ENCODE measurements at places on chromosomes 6 and 20. TPM values are rescaled to one million over a fixed set of nuclear protein-coding genes. Genes with fewer than 3 reads are reported as not detected.

DNA sequence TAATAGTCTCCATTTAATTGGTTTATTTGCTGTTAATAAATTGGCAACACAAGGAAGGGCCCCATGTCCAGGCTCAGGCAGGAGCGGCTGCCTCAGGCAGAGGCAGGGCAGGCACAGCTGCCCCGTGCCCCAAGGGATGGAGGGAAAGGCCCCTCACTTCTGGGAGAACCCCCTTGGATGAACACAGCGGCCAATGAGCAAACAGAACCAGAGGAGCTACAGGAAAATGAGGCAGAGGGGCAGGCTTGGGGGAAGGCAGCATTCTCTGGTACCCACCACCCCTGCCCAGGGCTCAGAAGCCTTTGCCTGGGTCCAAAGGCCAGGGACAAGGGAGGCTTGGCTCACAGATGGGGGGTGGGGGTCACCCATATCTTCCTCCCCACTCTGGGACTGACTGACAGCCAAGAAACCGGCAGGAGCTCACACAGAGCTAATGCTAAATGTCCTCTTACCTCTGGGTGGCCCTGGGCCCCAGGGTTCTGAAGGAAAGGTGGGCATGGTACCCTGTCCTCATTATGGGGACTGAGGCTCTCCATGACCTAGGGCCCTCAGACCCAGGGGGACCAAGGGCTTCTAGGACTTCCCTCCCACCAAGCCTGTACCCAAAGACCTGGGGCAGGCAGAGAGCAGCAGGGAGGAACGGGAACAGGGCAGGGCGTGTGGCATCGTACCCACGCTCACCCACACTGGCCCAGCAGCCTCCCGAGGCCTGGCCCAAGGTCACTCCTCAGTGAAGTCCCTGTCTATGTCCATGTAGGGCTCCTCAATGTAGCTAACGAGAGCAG is 47.0 kb downstream of the MYH7B start:
- no peak overlapping the region for H3K27ac ChIP-seq
- no peak for DNase-seq
- H3K4me1 ChIP-seq: peaks cover 3% of the 10 kb centered on the region
- peaks cover 14% of the 10 kb centered on the region for H3K36me3 ChIP-seq
- H3K27me3 ChIP-seq: no peaks in the 10 kb centered on the region

Gene KCNQ2
- 0.19 TPM for total RNA-seq

- no peak for DNase-seq
- H3K4me1 ChIP-seq: no peaks in the 10 kb centered on the region
- no peak overlapping the region for H3K4me3 ChIP-seq
Observed at GRCh38 chr6:51302431-51302830, 483.8 kb downstream of the TFAP2B start.

DNA sequence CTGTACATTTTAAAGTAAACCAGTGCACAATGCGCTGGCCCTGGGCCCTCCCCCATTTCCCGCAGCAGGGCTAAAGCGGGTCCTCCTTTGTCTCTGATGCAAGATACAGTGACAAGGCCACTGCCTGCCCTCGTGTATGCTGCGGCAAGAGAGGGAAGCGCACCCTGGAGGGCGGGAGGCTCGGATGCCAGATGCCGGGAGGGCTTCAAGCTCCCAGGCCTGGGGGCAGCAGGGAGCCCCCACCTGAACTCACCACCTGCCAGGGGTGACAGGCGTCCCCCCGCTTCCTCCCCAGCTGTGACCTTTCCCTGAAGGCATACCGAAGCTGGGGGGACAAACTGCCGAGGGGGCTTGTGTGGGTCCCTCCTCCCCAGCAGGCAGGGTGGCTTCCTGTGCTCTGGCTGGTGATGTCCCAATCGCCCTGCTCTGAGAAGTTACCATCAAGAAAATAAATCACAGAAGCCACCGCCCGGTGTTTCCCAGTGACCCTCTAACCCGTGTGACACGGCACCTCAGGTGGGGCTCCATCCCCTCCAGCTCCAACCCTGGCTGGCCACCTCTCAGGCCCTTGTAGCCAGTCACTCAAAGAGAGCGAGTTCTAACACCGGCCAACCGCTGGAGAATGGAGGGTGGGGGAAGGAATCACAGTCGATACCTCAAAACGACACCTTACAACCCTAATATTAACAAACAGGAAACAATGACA is 203.3 kb downstream of the PREX1 start:
- H3K4me1 ChIP-seq: peaks cover 14% of the 10 kb centered on the region
- no peak overlapping the region for H3K4me3 ChIP-seq
- H3K27ac ChIP-seq: no peak overlapping the region
- H3K27me3 ChIP-seq: no peaks in the 10 kb centered on the region
- no peak for DNase-seq
- H3K36me3 ChIP-seq: peaks cover 4% of the 10 kb centered on the region

GRCh38 chr20:48719598-48720255 is 108.1 kb downstream of the PREX1 start:
- peak overlapping the region; percentile 91 for H3K27ac ChIP-seq
- H3K27me3 ChIP-seq: no peaks in the 10 kb centered on the region
- peak overlapping the region; percentile 70 for H3K4me3 ChIP-seq
- peaks cover 50% of the 10 kb centered on the region for H3K36me3 ChIP-seq
- DNase-seq: no peak

Gene LST1
- 105 TPM for total RNA-seq

Gene STMND1
- total RNA-seq: not detected

- no peak for DNase-seq
- peaks cover 6% of the 10 kb centered on the region for H3K27me3 ChIP-seq
- H3K4me1 ChIP-seq: no peaks in the 10 kb centered on the region
- no peaks in the 10 kb centered on the region for H3K36me3 ChIP-seq
- H3K4me3 ChIP-seq: no peak overlapping the region
Observed at GRCh38 chr6:149015535-149016525, 269.0 kb downstream of the UST start.

GRCh38 chr6:122631571-122632249 is 21.5 kb downstream of the PKIB start:
- no peaks in the 10 kb centered on the region for H3K36me3 ChIP-seq
- peaks cover 2% of the 10 kb centered on the region for H3K27me3 ChIP-seq
- DNase-seq: no peak
- no peaks in the 10 kb centered on the region for H3K4me1 ChIP-seq
- H3K27ac ChIP-seq: no peak overlapping the region

GRCh38 chr6:107511511-107511993 is 21.6 kb downstream of the SOBP start:
- peaks cover 6% of the 10 kb centered on the region for H3K4me1 ChIP-seq
- DNase-seq: no peak
- no peak overlapping the region for H3K4me3 ChIP-seq
- H3K36me3 ChIP-seq: peaks cover 7% of the 10 kb centered on the region
- no peak overlapping the region for H3K27ac ChIP-seq
- H3K27me3 ChIP-seq: peaks cover 4% of the 10 kb centered on the region

DNA sequence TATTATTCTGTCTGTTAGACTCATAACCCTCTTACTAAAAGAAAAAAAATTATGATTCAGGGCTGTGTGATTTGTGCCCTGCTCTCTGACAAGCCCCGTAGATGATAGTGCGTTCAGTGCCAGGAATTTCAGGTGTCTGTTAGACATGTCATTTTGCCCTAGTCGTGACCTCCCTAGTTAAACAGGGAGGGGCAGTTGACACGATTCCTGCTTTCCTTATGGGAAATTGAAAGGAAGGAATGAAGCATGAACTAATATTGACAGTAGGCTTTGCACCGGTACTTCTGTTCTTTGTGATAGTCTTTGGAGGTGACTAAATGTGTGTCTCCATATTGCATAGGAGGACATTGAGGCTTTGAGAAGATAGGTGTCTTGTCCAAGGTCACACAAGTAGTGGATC is 26.3 kb downstream of the RPRD1B start:
- no peak overlapping the region for H3K4me3 ChIP-seq
- peaks cover 11% of the 10 kb centered on the region for H3K4me1 ChIP-seq
- H3K27ac ChIP-seq: no peak overlapping the region
- H3K36me3 ChIP-seq: peaks cover 12% of the 10 kb centered on the region
- DNase-seq: no peak
- no peaks in the 10 kb centered on the region for H3K27me3 ChIP-seq

- H3K4me3 ChIP-seq: no peak overlapping the region
- H3K27me3 ChIP-seq: peaks cover 4% of the 10 kb centered on the region
- no peak overlapping the region for H3K27ac ChIP-seq
- H3K4me1 ChIP-seq: peaks cover 7% of the 10 kb centered on the region
- no peaks in the 10 kb centered on the region for H3K36me3 ChIP-seq
Observed at GRCh38 chr20:44761423-44761822, 15.8 kb downstream of the KCNK15 start.

DNA sequence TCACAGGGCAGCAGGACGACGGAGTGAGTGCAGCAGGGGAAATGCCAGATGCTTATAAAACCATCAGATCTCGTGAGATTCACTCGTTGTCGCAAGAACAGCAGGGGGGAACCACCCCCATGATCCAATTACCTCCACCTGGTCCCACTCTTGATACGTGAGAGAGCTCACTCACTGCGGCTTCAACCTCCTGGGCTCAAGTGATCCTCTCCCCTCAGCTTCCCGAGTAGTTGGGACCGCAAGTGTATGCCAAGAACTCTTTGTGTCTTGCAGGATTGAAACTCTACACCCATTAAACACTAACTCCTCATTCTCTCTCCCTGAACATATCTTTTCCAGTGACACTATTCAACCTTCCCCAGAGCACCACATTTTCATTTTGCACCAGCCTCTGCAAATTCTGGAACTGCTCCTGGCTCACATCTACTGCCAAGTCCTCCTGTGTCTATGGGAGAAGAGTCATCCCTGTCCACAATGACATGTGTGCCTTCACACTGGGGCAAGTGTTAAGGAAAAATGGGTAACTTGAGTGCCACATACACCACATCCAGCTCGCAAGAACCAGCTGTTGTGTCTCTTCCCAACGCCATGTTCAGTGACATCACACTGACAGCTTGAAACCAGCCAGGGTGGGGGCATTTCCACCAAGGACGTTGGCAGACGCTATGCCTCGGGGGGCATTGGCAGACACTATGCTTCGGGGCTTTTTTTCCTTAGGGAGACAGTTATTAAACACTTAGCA is 14.7 kb upstream of the TAF4 start:
- no peak overlapping the region for H3K27ac ChIP-seq
- H3K4me3 ChIP-seq: no peak overlapping the region
- peaks cover 3% of the 10 kb centered on the region for H3K36me3 ChIP-seq
- peaks cover 5% of the 10 kb centered on the region for H3K27me3 ChIP-seq
- no peak for DNase-seq
- H3K4me1 ChIP-seq: no peaks in the 10 kb centered on the region

- H3K27ac ChIP-seq: peak overlapping the region; percentile 82
- H3K4me1 ChIP-seq: peaks cover 26% of the 10 kb centered on the region
- peak overlapping the region; percentile 70 for H3K4me3 ChIP-seq
- H3K27me3 ChIP-seq: peaks cover 24% of the 10 kb centered on the region
- H3K36me3 ChIP-seq: no peaks in the 10 kb centered on the region
Observed at GRCh38 chr6:63352069-63352543, 32.3 kb upstream of the LGSN start.

DNA sequence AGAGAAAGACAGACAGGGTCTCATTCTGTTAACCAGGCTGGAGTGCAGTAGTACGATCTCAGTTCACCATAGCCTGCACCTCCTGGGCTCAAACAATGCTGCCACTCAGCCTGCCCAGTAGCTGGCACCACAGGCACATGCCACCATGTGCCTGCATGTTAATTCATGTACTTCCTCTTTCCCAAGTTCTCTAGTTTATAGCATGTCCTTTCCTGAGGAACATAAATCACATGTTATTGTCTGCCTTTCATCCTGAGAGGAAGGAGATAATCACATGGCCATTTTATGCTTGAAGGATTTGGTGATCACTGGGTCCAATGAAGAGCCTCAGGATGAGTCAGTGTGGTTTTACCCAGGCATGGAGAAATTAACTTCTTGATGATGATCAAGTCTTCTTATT is 47.9 kb downstream of the COL11A2 start:
- H3K27me3 ChIP-seq: peaks cover 43% of the 10 kb centered on the region
- peaks cover 4% of the 10 kb centered on the region for H3K4me1 ChIP-seq
- no peak overlapping the region for H3K4me3 ChIP-seq
- DNase-seq: no peak
- no peak overlapping the region for H3K27ac ChIP-seq

Gene OR11A1
- not detected for total RNA-seq

GRCh38 chr6:98812220-98812619 is 22.2 kb upstream of the POU3F2 start:
- H3K36me3 ChIP-seq: no peaks in the 10 kb centered on the region
- no peaks in the 10 kb centered on the region for H3K4me1 ChIP-seq
- no peak overlapping the region for H3K4me3 ChIP-seq
- H3K27me3 ChIP-seq: peaks cover 5% of the 10 kb centered on the region

DNA sequence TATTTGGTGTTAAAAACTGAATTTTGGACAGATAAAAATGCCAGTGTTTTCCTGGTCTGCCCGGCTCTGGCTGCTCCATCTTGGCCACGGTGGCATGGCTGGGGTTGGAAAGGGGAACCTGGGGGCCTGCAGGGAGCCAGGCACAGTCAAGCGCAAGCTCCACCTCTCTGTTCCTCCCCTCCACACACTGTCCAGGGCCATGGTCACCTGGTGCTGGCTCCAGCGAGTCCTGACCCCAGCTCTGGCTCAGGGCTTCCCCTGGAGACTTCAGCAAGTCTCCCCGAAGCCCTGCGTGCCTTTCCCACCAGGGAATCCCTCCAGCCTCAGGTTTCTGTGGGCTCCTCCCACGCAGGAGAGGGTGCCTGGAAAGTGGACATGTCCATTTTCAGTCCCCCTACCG is 298.5 kb downstream of the QKI start:
- H3K27ac ChIP-seq: no peak overlapping the region
- no peak overlapping the region for H3K4me3 ChIP-seq
- H3K36me3 ChIP-seq: no peaks in the 10 kb centered on the region
- peaks cover 6% of the 10 kb centered on the region for H3K4me1 ChIP-seq
- DNase-seq: no peak
- H3K27me3 ChIP-seq: peaks cover 9% of the 10 kb centered on the region

Gene BLCAP
- total RNA-seq: 54.6 TPM

- H3K36me3 ChIP-seq: peaks cover 2% of the 10 kb centered on the region
- H3K27ac ChIP-seq: peak overlapping the region; percentile 78
- DNase-seq: peak; percentile 50
- H3K4me3 ChIP-seq: peak overlapping the region; percentile 88
Observed at GRCh38 chr6:13485923-13486562, 1.4 kb downstream of the GFOD1 start.

GRCh38 chr20:50678169-50678898 is 13.0 kb downstream of the RIPOR3 start:
- H3K27ac ChIP-seq: no peak overlapping the region
- DNase-seq: no peak
- H3K27me3 ChIP-seq: peaks cover 3% of the 10 kb centered on the region
- H3K4me1 ChIP-seq: no peaks in the 10 kb centered on the region
- no peak overlapping the region for H3K4me3 ChIP-seq

- no peak for DNase-seq
- no peak overlapping the region for H3K4me3 ChIP-seq
- no peak overlapping the region for H3K27ac ChIP-seq
- no peaks in the 10 kb centered on the region for H3K4me1 ChIP-seq
- no peaks in the 10 kb centered on the region for H3K27me3 ChIP-seq
Observed at GRCh38 chr6:63114610-63115211, 96.6 kb upstream of the FKBP1C start.

DNA sequence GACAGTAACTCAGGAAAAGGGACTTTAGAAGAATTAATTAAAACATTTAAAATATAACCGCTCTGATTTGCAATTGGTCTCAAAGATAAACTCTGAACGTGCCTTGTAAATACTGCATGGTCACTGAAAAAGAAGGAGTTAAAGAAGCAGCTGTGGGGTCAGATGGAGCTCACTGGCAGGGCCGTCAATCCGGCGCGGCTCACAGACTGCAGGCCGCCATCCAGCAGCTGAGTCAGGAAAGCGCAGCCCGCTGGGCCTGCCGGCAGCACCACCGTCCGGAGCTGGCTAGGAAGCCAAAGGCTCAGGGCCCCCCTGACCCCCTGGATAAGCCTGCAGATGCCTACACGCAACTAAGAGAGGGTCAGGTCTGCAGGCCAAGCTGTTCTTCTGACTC is 54.2 kb upstream of the FRMD1 start:
- H3K27ac ChIP-seq: no peak overlapping the region
- peaks cover 17% of the 10 kb centered on the region for H3K27me3 ChIP-seq
- no peak for DNase-seq
- H3K4me1 ChIP-seq: no peaks in the 10 kb centered on the region

- peaks cover 33% of the 10 kb centered on the region for H3K27me3 ChIP-seq
- DNase-seq: no peak
- no peak overlapping the region for H3K27ac ChIP-seq
Observed at GRCh38 chr6:46704562-46704961, 16.9 kb downstream of the TDRD6 start.

Gene ALDH8A1
- 1.3 TPM for total RNA-seq
